GM12878 (cell line): ENCODE measurements at places on chromosomes 5 and 9.

- DNase-seq, result no peak
Observed at GRCh38 chr5:87411973-87412629, 629 bp downstream of the CCNH start.

DNA sequence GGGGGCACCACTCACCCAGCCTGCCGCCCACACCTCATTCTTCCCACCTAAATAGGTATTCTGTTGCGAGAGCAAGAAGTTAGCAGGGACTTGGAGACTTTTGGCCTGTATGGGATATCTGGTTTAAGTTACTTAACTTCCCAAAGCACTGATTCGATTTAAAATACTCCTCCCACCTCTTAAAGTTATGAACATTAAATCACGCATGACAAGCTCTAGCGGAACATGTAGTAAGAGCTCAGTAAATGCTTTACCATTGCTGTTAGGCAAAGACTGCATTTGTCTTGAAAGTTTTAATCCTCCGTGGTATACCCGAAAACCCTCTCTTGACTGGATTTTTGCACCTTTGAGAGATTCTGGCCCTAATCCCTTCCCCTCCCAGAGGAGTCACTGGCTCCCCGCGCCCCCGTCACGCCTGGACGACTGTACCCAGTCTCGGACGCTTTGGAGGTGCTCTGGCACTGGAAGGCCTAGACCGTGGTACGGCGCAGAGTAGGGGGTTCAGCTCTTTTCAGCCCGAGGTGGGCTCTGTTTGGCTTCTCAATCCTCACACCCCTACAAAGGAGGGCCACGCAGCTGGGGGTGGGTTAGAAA, 4.4 kb downstream of the GDNF start:
- DNase-seq, result no peak

GRCh38 chr5:87368601-87369000, 44.1 kb downstream of the CCNH start:
- no peak for DNase-seq

DNA sequence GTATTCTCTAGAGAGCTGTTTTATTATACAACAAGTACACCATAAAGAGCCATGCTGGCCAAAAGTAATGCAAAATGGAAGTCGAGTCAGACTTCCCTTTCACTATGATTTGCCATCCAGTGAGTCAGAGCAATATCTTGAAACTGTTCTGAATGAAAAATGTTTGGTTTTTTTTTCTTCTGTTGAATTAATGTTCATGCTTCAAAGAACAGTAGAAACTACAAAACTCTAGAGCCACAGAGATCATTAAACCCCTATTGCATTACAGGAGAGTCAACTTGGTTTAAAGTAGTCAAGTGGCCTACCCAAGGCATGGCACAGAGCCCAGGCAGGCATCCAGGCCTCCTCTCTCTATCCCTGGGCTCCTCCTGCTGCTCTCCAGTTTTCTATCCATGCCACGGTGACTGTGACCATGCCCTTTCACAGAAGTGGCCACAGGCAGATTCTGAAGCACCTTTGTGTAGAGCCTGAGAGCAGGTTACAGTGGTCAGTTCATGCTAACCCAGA, 358.9 kb downstream of the DEPDC1B start:
- DNase-seq, result peak; percentile 35

GRCh38 chr5:17024686-17025180, 88.6 kb upstream of the MYO10 start:
- no peak for DNase-seq
